Epithelial cell of esophagus (primary cell): ENCODE measurements at places on chromosomes 3 and 15.

DNA sequence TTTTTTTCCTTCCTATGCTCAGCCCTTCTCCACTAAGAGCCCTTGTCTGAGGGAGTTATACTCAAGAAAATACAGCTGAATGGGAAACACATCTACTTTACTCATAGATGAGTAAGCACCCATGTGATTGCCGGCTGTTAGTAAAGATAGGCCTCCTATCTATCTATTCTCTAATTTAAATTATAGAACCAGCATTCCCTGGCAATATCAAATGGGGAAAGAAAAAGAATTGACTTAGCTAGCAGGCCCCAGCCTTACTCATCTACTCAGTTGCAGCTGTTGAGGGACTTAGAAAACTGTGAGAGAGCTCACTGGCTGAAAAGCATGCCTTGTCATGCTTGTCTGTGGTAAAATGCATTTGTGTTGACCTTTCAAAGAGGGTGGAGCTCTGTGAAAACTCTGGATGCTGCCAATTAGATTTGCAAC lies 116.9 kb upstream of the LRRFIP2 start:
- DNase-seq, result peak; percentile 67

DNA sequence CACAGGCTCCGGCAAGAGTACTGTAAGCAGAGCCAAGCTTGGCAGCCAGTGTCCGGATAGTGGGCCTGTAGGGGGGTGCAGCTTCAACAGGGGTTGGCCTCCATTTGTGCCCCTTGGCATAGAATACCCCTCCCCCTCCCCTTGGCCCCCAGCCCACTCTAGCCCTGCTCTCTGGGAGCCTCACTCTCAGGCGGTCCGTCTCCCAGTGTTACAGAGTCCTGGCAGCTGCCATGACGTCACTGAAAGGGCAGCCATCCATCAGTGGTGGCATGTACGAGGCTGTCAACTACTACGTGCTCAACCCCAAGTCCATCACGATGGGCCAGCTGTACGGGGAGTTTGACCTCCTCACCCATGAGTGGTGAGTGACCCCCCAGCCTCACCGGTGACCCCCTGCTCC lies 50.4 kb downstream of the DNAH1 start:
- DNase-seq, result no peak

DNA sequence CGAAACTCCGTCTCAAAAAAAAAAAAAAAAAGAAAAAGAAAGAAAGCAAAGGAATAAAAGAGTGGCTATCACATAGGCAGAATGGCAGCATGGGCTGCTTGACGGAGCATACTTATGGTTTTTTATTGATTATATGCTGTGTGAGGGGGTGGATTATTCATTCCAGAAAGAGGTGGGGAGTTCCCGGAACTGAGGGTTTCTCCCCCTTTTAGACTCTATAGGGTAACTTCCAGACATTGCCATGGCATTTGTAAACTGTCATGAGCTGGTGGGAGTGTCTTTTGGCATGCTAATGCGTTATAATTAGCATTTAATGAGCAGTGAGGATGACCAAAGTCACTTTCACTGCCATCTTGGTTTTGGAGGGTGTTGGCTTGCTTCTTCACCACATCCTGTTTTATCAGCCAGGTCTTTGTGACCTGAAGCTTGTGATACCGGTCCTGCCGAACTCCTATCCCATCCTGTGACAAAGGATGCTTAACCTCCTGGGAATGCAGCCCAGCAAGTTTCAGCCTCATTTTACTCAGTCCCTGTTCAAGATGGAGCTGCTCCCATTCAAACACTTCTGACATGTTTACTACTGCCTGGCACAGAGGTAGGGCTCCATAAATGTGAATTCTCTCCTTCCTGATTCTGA lies 15.8 kb upstream of the ABHD17C start:
- peak; percentile 97 for DNase-seq

- no peak for DNase-seq
Measured at GRCh38 chr3:171372694-171373093, 87.5 kb downstream of the TNIK start.

DNA sequence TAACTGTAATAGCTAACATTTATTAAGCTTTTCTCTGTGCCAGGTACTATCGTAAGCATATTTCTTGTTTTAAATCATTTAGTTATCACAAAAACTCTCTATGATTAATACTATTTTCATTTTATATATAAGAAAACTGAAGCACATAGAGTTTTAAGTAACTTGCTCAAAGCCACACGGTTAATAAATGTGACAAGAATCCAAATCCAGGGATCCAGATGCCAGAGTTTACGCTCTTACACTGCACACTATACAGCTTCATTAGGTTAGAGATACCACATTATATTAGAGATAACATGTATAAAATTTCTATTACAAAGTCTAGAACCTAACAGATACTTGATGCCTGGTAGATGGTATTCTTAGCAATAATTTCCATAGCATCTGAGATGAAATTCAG lies 265.2 kb downstream of the SHOX2 start:
- DNase-seq, result no peak

GRCh38 chr15:88652456-88653199 lies 13.8 kb downstream of the ISG20 start:
- no peak for DNase-seq

DNA sequence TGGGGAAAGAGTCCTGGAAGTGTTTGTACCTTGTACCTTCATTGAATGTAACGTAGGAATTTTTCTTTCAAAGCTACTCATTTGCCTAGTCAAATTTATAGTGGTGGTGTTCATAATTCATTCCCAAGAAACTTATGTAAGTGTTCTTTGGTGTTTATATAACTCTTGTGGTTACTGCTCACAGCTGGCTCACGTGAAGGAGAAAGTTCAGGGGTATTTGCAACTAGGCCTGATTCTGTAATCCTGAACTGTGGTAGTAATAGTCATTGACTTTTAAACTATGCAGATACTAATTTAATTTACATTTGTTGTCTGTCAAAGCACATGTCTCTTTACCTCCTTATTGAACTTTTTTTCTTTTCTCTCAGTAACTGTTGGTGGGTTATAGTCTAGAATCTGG lies 50.5 kb upstream of the TEX264 start:
- DNase-seq, result peak; percentile 29

DNA sequence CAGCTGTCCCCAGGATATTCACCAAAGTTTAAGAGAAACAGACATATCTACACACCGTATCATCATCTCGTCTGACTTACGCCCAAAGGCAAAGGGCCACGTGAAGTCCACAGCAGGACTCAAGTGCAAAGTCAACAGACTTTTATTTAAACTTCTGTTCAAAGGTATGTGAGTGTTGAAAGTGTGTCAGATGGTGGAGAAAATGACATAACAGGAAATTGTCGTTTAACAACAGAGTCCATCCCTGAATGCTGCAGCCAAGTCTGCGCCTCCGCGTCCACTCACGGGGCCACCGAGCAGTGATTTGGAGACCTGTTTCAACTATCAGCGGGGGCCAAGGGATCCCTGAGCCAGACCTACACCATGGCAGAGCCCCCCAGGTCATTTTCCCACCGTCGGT lies 165.6 kb downstream of the XXYLT1 start:
- no peak for DNase-seq

- DNase-seq, result peak; percentile 50
Measured at GRCh38 chr3:94076055-94076454, 13.2 kb downstream of the NSUN3 start.

GRCh38 chr3:105518203-105518602 lies 151.5 kb downstream of the ALCAM start:
- DNase-seq, result no peak

DNA sequence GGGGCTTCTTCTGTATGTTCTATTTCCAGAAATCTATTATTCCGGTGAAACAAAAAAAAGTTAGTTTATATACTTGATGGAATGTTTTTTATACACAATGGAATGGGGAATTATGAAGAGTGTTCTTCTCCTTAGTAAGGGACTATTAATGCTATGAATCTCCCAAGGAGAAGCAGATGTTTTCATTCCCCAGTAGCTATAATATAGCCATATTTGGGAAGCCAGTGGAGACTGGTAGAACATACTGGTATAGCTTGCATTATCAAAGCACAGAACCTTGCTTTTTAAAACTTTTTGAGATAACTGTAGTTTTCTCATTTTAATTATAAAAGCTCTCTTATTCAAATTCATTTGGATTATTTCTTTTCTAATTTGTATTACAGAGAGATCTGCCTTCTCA lies 38.3 kb downstream of the ADGRG7 start:
- DNase-seq, result no peak

GRCh38 chr3:134772591-134772990 lies 22.5 kb upstream of the EPHB1 start:
- no peak for DNase-seq

GRCh38 chr15:51579012-51579411 lies 43.6 kb downstream of the DMXL2 start:
- peak; percentile 21 for DNase-seq

GRCh38 chr3:21798356-21799088 lies 47.5 kb upstream of the ZNF385D start:
- no peak for DNase-seq

DNA sequence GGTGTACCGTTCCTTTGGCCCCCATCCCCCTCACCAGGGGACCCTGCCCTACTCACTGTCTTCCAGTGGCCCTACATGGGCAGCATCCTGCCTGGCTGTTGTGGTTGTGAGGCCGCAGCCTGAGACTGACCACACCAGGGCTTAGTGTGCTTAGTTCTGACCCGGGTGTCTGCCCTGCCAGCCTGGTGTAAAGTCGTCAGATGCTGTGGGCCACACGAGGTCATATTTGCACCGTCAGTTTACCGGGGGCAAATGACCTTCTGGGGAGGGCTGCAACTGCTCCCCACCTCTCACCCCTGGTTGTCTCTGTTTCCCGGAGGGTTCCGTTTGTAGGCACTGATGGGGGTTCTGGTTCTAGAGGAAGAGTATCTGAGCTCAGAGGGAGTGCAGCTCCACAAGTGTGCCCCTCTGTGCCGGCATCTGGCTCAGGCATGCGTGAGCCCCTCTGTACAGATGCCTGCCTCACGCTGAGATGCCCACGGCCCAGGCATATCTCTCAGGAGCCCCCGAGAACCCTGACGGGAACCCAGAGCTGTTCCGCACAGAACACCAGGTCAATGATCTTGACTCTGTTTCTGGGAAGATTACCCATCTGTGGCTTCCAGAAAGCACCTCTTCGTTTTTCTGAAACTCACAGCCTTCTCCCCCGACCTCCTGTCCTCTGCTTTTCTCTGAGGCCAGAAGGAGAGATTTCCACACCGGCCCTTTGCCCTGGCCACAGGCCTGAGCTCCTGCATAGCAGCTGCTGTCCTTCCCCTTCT lies 19.2 kb downstream of the KLF13 start:
- DNase-seq, result no peak

DNA sequence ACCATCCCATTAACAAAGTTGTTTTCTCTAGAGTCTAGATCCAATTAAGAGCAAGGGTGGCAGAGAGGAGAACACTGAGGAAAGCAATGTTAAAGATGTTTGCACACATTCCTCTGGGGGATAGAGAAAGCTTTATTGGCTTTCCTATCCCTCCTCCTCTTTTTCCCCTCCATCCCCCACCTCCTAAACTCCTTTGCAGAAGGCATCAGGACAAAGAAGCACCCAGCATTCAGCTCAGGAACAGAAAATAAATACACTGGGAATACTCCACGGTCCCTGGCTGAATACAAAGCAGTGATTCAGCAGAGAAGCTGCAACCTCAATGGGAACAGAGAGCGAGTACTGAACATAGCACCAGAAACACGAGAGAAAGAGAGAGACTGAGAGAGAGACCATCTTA lies 21.9 kb downstream of the LSAMP start:
- DNase-seq, result no peak

GRCh38 chr3:141798448-141798845 lies 35.2 kb downstream of the GRK7 start:
- no peak for DNase-seq

GRCh38 chr15:93493172-93493571 lies 404.2 kb upstream of the RGMA start:
- peak; percentile 36 for DNase-seq

DNA sequence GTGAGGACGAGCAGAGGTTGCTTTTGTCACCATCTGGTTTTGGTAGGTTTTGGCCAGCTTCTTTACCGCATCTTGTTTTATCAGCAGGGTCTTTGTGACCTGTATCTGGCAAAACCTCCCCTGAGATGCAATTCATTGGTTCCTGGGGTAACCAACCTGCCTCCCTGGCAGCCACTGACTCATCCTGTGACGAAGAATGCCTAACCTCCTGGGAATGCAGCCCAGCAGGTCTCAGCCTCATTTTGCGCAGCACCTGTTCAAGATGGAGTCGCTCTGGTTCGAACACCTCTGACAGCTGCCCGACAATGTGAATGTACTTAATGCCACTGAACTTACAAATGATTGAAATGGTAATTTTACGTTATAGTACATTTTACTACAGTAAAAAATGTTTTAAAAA lies 6.8 kb upstream of the ADAMTS17 start:
- peak; percentile 54 for DNase-seq

DNA sequence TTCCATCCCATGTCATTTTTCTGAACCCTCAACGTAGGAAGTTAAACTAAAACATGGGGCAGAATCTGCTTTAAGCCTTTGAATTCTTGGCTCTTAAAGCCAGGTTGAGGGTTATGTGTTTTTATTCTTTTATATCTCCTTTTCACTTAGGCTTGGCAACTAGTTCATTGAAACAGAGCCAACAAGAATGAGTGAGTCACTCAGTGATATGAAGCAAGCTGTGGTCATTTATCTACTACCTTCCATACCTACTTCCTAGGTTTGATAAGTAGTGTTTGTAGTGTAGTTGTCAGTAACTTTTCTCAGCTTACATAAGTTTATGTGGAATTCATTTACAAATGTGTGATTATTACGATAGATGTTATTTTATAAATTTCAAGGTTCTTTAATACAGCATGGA lies 67.4 kb downstream of the SNRPN start:
- peak; percentile 15 for DNase-seq

DNA sequence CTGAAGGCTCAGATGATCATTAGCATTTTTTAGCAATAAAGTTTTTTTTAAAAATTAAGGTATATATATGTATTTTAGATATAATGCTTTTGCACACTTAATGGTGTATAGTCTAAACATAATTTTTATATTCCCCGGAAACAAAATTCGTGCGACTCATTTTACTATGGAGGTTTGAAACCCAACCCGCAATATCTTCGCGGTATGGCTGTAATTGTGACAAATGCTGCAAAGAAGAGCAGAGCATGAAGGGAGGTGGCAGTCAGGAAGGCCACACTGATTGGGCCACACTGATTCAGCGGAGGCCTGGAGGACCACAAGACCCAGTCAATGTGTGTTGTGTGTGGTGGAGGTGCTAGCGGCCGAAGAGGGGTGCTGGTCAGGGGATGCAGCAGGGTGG lies 4.5 kb upstream of the CYP8B1 start:
- no peak for DNase-seq

DNA sequence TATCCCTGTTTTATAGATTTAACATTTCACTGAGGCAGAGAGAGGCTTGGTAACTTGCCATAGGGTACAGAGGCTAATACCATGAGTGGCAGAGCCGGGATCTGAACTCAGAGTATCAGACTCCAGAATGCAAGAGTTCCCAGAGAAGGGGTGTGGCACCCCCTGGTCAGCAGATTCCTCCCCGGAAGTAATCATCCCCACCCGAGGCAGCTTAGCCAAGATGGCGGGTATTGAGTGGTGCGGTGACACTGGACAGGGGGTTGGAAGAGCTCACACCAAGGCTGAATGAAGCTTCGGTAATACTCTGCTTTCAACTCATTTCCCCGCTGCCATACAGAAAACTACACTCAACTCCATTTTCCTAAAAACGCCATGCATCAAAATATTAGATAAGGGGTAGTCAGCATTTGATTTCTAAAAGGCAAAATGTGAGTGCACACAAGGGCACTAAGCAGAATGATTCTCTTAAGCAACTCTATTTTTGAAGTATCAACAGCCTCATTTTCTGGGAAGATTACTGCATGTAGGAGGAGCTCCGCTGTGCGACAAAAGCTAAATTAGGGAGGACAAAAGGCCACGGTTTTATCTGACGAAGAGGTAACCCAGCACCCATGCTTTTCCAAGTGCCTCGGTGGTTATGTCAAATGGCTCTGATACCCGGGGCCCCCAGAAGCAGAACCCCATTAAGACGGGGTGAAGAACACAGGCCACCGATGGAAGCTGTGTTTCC lies 166.7 kb downstream of the NUP210 start:
- DNase-seq, result no peak
